Activated CD4-positive, CD25-positive, alpha-beta regulatory T cell treated with anti-CD3 and anti-CD28 coated beads, Interleukin-2, amount 50 U/mL, for 16 hours (primary cell): ENCODE measurements at places on chromosomes 3 and 15.

GRCh38 chr15:51255533-51255932 is 82.9 kb downstream of the CYP19A1 start:
- DNase-seq, result no peak

DNA sequence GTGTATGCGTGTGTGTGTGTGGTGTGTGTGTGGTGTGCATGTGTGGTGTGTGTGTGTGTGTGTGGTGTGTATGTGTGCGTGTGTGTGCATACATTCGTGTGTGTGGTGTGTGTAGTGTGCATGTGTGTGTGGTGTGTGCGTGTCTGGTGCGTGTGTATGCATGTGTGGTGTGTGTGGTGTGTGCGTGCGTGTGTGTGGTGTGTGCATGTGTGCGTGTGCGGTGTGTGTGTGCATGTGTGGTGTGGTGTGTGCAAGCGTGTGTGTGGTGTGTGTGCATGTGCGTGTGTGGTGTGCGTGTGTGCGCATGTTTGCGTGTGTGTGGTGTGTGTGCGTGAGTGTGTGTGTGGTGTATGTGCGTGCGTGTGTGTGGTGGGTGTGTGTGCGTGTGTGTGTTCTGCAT is 210.4 kb downstream of the LRTM1 start:
- DNase-seq, result no peak

DNA sequence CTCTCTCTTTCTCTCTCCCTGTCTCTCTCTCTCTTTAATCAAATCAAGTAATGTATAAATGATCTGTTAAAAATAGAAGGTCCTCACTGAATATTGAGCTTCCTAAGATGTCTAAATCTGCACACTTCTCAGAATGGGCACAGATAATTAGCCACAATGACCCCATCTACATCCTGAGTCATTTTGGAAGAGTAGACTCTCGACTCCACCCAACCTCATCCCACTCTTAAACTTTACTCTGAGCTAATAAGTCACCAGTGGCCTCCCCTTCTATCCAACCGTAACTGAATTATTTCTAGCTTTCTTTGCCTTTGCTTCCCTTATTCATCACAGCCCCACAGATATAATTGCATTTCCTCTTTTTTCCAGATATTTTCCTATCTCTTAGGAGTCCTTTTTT is 326.5 kb upstream of the ZNF717 start:
- no peak for DNase-seq

DNA sequence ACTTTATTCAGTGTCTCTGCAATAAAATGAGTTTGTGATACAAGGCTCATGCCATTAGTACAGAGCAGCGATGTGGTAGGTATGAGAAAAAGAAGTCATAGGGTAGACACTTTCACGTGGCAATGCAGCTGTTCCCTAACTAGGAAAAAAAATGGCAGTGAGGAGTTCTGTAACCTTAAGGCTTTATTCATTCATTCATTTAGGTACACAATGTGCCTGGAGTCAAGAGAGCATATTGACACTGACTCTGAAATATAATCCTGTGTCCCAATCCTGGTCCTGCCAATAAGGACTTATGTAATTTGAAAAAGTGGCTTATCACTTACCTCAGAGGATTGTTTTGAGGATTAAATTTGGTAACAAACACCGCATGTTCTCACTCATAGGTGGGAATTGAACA is 173.0 kb upstream of the AZI2 start:
- no peak for DNase-seq

DNA sequence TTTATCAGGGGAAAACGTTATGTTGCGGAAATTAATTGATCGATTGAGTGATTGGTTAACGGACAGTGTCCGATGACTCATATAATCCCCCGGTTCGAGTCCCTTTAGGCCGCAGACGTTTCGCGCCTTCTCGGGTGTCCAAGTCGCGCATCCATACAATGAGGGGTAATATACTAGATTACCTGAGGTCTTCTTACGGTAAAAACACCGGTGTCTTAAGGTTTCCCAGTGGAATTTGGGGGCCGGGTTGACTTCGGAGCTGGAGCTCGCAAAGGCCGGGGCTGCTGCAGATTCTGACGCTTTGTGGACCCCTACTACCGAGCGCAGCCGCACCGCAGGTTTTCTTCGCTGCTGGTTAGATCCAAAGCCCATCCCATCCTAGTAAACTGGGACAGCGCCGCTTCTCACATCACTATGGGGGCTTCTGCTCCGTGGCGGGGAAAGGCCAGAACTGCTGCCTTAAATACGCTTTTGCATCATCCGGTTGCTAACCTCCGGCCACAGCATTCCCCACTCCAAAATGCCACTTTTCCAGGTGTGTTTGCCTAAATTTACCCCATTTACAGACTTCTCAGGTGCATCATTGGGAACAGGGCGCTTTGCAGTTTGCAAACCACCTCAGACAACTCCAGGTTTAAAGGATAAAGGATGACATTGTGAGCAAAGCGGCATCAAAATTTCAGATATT is 858 bp upstream of the SACM1L start:
- no peak for DNase-seq

GRCh38 chr3:111319598-111319997 is 222.4 kb upstream of the CD96 start:
- no peak for DNase-seq

- no peak for DNase-seq
Measured at GRCh38 chr15:43828061-43828657, 1.4 kb downstream of the WDR76 start.

GRCh38 chr15:40731034-40731433 is 24.0 kb downstream of the RMDN3 start:
- DNase-seq, result no peak

GRCh38 chr15:68379058-68379758 is 52.8 kb downstream of the ITGA11 start:
- DNase-seq, result no peak

GRCh38 chr3:129031476-129032215 is 28.9 kb upstream of the GP9 start:
- DNase-seq, result no peak

DNA sequence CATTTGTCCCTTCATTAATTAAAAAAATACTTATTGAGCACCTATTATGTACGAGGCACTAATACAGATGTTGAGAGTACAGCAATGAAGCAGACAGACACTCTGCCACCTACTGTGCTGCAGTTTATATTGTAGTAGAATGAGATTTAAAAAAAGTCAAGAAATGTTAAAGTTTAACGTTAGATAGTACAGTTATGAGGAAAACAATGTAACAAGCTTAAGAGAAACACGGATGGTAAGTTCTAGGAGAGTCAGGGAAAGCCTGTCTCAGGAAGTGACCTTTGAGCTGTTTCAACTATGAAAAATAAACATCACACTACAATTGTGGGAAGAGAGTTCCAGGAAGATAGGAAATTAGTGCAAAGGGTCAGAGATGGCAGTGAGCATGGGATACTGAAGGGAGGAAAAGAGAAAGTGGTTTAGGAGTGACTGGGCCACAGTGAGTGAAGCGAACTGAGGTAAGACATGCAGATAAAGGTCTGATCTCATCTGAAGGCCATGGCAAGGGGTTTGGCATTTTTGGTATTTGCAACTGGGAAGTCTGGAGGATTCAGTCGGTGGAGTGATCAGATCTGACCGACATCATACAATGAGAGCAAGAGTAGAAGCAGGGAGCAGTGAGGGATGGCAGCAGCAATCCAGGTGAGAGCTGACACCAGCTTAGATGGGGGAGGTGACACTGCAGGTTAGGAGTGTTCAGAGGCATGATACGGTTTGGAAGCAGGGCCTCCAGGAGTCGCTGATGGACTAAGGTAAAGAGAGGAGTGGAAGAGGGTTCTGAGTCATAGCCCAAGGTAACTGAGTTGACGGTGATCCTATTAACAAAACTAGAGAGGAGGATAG is 28.5 kb downstream of the PLSCR4 start:
- no peak for DNase-seq

DNA sequence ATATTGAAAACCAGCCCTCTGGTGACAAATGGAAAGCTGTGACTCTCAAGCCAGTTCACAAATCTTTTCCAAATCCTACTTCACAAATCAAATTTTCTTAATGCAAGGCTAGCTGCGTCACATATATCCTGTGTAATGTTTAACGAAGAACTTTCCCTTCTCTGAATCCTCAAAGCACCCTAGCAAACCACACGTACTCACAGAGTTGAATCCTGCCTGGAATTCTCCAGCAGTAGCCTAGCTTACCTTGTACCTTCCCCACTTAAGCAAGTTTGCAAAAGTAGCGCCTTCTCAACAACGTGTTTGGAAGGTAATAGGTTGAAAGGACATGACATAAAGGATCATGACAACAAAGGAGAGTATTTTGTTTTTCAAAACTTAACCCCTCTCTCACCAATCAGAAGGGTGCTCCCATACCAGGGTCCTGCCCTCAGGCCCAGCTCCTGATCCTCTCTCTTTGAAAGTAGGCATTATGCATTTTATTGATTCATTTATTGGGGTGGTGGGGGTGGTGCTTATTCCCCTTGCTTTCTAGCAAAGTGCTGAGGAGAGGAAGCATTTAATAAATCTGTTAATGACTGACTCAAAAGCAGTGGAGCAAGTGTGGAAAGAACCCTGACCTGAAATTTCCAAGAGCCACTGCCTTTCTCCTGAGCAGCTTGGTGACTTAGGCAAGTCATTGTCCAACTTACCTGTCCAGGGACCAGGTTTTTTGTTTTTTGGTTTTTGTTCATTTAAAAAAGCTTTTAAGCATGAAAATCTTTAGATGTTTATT is 531.6 kb downstream of the MECOM start:
- no peak for DNase-seq

DNA sequence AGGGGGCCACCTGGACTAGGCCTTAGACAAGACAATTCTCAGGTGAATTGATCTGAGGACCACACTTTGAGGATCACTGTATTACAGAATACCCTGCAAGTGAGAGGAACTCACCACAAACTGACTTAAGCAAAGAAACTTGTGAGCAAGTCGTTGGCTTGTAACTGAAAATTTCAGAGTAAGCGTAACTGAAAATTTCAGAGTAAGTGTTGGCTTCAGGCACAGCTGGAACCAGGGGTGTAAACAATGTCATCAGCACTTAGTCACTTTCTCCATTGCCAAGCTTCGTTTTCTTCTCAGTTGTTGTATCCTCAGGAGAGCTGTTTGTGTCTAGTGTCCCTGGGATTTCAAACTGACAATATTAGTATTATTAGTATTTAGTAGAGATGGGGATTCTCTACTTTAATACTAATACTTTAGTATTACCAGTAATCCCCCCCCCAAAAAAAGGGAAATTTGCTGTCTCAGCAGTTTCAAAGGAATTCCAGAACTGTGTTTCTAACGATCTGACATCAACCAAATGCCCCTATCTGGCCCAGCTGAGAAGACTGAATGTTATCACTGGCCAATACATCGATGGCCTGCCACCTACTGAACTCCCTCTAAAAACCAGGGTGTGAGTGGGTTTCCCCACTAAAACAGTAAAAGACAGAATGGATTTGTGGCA is 474.4 kb downstream of the NTRK3 start:
- no peak for DNase-seq

GRCh38 chr3:152976239-152976638 is 141.3 kb downstream of the P2RY1 start:
- DNase-seq, result no peak

DNA sequence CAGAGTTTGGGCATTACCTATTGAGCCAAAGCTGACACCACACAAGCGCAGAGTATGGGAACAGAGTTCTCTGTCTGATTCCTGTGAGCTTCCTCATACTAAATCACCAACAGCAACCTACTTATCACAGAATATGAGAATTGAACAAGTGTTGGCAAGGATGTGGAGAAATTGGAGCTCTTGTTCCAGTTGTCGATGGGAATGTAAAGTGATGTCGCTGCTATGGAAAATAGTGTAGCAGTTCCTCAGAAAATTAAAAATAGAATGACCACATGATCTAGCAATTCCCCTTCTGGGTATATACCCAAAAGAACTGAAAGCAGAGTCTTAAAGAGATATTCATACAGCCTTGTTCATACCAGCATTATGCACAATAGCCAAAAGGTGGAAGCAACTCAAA is 33.4 kb downstream of the CD86 start:
- DNase-seq, result no peak

DNA sequence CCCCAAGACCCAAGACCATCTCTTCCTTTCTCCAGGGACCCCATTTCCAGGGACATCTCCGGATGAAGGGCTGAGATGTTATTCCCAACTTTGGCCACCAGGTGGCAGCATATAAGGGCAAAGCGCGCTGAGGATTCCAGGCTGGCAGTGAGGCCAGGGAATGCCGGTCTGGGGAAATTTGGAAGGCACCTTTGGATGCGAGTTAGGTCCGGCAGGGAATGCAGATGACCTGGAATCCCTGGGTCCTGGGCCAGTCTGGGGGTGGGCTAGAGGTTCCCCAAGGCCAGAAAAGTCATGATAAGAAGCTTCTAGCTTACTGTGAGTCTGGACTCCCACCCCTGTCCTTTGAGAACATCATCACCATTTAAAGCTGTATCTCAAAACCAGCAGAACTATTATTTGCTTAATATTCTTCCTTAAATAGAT is 1.6 kb upstream of the CHST13 start:
- peak; percentile 12 for DNase-seq

GRCh38 chr3:127590282-127590592 is 296 bp downstream of the TPRA1 start:
- DNase-seq, result no peak

DNA sequence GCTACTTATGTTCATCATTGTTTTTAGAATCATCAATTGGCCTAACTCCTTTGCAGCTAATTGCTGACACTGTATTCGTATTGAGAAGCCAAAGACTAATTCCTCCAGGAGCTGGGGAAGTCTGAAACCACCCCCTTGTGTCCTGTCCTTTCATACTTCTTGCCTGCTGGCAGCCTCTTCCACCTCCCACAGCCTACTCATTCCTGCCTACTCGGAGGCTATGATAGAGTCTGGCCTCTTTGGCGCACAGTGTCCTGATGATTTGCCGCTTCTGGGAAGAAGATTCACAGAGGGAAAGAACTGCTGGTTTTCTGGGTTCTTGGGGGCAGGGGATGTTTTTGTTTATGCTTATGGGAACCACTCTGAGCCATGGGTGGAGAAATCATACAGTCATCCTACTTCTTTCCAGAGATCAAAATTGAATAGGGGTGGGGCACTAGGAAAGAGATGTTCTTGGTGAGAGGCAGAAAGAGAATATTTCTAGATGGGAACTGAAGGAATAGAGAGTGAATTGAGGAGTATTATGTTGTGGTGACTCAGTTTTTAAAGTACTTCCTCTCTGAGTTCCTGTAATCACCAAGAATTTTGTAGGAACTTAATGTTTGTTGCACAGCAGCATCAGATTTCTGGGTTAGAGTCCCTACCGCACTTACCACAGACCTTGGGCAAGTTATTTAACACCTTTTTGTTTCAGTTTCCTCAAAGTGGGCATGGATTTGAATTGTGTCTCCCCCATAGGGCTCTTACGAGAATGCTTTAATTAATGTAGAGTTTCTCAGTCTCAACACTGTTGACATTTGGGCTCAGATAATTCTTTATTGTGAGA is 22.1 kb upstream of the SCAANT1 start:
- DNase-seq, result no peak

- no peak for DNase-seq
Measured at GRCh38 chr15:41028853-41029252, 75.6 kb downstream of the CHAC1 start.

DNA sequence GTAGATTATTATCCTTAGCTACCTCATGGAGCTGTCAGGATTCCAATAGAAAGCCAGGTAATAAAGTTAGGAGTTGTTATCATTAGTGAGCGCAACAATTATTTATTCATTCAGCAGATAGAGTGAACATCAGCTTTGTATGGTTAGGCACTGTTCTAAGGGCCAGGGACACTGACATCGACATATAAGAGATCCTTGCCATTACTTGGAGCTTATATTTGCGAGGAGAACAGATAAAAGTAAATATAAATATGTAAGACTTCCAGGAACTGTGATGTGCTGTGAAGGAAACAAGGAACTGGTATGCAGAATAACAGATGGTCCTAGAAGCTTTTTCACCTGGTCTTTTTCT is 473 bp downstream of the LSM3 start:
- no peak for DNase-seq
